Pulmonary artery endothelial cell (primary cell): ENCODE measurements at places on chromosomes 11 and 22.

- DNase-seq: no peak
These were observed 5.1 kb upstream of the SCARF2 start for GRCh38 chr22:20442485-20443284.

DNA sequence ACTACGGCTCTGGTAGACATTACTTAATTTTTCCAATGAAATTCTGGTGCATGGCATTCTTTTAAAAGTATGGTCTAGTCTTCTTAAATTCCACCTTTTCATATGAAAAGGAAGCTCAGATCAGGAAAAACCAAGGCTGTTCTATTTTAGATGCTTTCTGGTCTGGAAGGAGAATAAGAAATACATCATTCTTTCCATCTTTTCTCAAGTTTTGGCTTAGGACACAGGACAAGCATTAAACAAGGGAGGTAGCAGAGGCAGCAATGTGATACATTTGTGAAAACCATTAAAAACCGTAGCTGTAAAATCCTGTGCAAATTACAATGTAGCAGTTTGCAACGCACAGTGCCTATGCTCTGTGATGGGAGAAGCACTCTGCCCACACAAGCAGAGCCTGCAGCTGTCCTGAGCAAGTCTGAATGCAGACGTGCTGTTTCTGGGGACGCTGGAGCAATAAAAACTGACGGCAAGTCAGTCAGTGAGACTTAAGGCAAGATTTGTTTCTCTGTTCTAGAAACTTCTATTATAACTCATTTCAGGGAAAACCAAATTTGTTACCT lies 23.7 kb downstream of the NAP1L4 start:
- no peak for DNase-seq

DNA sequence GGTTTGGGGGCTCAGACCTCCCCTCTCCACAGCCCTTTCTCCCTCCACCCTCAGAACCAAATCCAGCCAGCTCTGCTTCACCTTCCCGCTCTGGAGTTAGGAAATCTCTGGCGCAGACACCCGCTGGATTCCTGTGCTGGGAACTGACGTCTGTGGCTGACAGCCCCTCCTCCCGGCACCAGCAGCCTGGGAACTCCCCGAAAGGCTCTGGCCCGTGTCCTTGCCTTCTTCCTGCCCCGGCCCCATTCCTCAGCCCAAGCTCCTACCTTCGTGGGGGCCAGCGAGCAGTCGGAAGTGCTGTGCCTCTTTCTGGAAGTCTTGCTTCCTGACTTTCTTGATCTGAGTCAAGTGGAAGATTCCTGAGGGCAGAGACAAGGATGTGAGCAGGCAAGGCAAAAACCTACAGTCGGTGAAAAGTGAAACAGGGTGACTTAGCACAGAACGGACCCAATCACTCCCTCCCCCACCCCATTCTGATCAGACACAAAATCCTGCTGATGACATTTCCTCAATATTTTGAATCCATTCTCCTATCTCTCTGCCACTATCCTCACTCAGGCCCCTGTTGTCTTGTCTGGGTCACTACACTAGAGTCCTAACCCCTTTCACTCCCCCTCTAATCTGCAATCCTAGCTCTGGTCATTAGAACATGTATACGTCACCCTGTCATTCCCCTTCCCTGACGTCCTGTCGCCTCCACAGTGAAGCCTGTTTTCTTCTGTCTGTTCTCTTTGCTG lies 34.1 kb downstream of the CHRDL2 start:
- peak; percentile 53 for DNase-seq

DNA sequence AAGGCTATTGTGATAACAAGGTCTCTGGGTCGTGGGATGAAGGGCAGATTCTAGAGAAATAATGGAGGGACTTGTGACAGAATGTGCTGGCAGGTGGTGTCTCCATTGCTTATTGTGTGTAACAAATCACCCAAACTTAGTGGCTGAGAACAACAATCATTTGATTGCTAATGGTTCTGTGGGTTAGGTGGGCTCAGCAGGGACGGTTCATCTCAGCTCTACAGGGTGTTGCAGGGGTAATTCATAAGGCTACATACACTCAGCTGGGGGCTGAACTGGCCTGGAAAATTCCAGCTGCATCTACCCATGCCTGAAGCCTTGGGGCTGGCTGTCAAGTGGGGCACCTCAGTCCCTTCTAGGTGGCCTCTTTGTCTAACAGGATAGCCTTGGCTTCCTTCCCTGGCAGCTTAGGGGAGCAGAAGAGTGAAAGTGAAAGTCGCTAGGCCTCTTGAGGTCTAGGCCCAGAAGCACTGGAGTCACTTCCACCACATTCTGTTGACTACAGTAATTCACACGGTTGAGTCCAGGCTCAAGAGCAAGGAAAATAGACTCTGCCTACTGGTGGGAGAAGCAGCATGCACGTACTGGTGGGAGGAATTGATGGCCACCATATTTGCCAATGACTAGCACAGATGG lies 308.9 kb downstream of the MN1 start:
- no peak for DNase-seq

DNA sequence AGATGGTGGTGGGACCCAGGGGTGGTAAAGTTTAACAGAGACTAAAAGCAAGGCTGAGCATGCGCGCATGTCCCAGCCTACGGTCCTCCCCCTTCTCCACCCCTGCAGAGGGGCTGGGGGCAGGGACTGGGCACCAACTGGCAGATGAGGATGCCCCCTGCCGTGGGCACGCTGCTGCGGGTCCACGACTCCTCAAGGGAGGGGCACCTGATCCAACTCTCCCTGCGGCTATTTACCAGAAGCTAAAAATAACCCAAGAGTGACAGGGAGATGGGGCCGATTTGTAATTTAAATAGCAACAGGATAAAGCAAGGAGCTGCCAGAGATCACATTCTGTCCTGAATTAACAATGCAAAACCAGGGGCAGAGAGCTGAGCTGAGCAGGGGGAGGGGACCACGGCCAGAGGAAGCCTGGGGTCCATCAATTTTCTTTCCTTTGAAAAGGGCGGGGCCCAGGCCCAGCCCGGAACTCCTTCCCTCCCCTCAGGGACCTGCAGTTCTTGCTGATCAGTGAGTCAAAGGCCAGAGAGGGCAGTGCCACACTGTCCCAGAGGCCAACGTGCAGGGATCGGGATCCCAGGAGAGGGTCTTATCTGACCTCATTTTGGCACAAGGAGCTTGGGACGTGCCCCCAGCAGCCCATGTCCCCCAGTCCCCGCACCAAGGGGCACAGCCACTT lies 8.1 kb upstream of the DGKZ start:
- no peak for DNase-seq

DNA sequence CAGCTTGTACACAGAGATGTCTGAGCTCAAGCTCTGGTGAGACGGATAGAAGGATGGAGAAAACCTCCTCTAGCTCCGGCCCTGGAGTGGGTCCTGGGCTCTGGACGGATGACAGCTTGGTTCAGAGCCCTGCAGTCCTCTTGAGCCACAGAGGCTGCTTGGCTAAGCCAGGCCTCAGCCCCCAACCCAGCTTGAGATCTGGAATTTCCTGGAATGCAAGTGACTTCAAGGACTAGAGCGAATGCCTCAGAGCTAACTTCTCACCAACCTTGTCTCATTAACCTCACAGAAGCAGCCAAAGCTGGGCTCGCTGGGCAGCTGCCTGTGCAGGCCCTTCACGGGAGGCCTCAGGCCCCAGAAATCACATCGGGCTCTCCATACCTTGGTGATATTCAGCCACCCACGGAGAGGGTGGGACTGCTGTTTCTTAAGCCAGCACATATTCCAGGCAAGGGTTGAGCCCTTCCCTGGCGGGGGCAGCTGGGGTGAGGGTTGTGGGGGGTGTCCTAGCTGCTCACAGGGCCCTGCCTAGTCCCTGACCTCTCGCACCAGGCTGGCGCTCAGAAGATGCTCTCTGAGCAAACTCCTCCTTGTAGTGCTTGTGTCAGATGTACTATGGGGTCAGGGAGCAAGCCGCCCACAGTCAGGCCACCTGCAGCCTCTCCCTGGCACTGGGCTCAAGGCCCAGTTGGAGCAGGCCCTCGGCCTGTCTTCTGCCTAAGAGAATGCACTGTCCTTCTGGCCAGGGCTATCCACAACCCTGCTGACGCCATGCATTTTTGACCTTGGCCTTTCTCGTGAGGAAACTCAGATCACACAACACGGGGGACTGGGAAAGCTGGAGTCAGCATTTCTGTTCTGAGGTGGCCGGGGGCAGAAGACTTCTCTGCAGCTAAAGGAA lies 73.6 kb upstream of the TTLL12 start:
- DNase-seq: no peak

DNA sequence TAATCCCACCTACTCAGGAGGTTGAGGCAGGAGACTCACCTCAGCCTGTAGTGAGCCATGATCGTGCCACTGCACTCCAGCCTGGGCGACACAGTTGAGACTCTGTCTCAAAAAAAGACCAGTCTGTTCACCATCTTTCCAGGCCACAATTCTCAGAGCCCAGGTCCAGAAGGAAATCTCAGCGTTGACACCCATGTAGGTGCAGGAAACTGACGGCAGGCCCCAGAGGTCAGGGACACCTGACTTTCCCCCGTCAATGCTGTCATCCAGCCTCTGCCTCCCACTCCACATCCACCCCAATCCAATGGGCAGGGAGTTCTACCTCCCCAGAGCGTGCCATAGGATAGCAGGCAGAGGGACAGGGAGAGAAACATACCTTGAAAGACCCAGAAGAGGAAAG lies 5.9 kb upstream of the GRK2 start:
- no peak for DNase-seq

DNA sequence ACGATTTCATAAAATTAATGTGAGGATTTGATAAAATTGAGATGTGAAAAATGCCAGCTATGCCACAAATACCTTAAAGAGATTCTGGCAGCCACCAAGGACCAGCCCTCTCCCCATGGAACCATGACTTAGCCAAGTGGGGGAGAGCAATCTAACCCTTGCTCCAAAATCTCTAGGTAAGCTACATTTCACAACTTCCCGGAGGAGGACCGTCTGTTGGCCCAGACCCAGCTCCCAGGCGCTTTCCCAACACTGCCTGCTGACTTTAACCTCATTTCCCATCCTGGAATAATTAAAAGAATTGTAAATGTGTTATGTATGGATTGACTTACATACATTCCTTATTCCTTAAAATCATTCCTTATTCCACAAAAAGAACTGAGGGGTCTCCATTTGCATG lies 47.5 kb upstream of the TENM4 start:
- DNase-seq: no peak

DNA sequence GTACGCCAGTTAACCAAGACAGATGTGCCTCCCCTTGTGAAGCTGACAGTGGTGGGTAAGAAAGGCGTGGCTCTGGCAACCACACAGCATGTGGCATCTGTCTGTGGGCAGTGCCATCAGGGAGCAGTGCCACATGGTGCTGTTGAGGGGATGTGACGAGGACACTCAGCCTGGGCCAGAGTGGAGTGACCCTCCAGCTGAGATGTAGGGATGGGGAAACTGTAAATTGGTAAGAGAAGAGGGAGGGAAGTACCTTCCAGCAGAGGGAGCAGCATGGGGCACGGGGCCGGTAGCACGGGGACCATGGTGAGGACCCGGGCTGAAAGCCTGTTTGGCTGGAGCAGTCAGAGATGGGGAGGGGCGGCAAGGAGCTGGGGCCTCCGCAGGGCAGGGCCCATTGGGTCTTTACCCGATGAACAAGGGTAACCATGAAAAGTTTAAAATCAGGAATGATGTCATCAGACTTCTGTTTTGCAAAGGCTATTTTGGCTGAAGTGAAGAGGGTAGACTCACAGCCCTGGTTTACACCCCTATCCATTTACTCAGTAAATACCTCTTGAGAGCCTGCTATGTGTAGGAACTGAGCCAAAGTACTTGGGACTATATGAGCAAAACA lies 10.4 kb downstream of the TMPRSS6 start:
- no peak for DNase-seq

DNA sequence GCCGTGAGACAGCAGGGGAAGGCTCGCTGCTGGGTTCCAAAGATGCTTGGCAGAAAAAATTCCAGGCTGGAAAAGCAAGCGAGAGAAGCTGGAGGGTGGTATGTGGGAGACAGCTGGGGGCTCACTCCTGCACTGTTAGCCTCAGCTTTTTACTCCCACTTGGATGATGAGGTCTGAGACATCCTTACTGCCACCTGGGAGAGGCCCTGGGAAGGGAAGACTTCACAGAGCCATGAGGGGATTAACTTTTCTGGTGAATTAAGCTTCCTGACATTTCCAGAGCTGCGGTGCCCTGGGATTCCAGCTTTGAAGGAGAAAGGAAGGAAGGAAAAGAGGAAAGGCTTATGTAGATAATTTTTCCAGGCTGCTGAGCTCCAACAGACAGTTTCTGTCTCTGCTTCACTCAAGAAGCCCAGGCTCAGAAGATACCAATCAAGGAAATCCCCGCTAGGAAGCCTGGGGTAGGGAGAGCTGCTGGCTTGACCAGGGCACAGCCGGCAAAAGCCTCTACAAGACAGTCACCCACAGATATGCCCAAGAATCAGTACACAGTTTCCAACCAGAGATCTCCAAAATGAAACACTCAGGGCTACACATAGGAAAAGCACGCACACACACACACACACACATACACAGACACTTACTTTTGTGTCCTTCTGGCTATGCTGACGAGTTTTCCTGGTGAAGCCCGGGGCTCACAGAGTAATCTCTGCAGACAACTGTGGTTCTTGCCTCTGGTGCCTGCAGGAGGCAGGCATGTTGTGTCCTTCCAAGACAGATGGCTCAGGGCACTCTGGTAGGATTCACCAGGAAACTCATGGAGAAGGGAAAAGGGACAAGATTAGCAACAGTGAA lies 907 bp downstream of the MCHR1 start:
- DNase-seq: no peak

DNA sequence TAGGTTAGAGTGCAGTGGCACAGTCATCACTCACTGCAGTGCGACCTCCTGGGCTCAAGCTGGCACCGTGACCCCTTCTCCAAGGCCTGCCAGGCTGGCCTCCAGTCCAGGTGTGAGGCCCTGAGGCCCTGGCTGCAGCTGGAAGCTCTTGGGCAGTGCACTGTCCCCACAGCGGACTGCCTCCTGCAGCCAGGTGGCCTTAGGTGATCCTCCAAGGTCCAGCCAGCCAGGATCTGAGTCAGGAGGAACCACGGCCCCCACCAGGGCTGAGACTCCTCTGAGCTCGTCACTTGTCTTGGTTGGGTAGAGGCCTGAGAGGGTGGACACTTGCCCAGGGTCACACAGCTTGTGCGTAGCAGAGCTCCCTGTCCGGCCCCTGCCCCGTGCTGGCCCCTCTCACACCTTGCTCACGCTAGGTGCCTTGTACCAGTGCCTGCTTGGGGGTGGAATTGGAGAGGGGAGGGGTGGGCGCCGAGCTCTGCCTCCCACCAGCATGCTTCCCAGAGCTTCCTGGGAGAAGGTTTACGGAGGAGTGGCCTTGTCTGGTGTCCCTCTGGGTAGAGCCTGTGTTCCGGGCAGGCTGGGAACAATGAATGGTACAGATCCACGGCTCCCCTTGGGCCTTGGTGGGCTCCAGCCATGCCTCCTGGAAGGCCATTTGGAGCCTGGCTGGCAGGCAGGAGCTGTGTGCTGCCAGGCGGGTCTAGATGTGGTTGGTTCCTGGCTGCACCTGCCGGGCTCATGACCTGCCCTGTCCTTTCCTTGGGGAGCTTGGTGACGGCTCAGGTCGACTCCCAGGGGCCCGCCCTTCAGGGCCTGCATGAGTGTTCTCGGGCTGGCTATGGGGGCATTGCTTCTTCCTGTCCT lies 20.6 kb downstream of the KCNQ1 start:
- DNase-seq: no peak

- DNase-seq: no peak
These were observed 79.7 kb downstream of the DGCR2 start for GRCh38 chr22:19042285-19043120.
